ENCODE measurements at places on chromosomes 11 and 22.

- DNase-seq = no peak
Measured at GRCh38 chr11:72840780-72841179, 26.6 kb downstream of the ATG16L2 start.

DNA sequence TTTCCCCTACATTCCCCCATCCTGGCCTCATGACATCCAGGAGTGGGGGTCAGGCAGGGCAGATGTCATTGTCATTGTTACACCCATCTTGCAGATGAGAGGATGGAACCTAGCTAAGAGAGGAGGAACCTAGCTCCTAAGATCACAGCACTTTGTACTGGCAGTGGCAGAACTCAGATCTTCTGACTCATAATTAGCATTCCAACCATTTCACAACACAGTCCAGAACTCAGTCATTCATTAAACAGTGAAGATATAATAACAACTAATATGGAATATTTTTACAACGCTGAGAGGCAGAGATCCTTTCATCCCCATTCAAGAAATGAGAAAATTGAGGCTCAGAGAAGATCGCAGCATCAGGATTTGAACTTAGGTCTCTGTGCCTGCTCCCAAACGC, 127.8 kb downstream of the CHST1 start:
- DNase-seq = no peak

GRCh38 chr11:133500435-133500834, 31.9 kb downstream of the OPCML start:
- no peak for DNase-seq

DNA sequence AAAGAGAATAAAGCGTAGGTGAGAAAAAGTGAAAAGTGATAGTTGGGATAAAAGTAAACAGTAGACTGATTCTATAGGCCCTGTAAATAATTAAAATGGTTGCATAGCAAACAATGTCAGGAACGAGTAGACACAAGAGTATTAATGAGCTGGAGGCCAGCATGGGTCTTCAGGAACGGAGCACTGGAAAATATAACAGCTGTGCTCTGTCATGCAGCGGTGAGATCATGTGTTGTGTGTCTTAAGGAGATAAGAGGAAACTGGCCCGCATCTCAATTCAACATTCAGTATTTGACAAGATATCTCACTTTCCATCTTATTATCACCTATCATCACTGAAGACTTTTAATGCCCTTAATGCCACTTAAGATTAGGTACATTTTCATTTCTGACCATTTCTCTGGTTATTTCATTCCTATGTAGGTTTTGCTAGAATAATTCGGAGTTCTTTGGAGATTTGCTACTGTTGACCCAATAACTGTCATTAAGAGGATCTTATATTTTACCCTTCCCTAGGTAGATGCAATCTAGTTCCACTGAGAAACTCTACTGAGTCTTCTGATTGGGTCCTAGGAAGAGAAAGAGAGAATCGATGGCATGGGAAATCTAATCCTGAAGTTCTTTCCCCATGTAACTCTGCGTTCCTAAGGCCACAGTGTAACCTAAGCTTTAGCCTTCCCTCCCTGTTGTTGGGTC, 35.5 kb upstream of the VWA5A start:
- DNase-seq = no peak

GRCh38 chr11:100861212-100861611, 174.1 kb downstream of the ARHGAP42 start:
- DNase-seq = no peak
